Activated naive CD4-positive, alpha-beta T cell treated with anti-CD3 and anti-CD28 coated beads for 36 hours (primary cell): ENCODE measurements at places on chromosomes 5 and 9. TPM values are rescaled to one million over a fixed set of nuclear protein-coding genes. Genes with fewer than 3 reads are reported as not detected.

TEK gene
- total RNA-seq = not detected

CDH6 gene
- not detected for total RNA-seq

SLC27A6 gene
- total RNA-seq = not detected

IFNA21 gene
- not detected for total RNA-seq

P4HA2 gene
- 0.47 TPM for total RNA-seq

PCDHB12 gene
- not detected for total RNA-seq

EFNA5 gene
- not detected for total RNA-seq

PCDHB8 gene
- not detected for total RNA-seq

CNTRL gene
- 63.6 TPM for total RNA-seq

JAKMIP2 gene
- total RNA-seq = 0.17 TPM

PPP2R2B gene
- not detected for total RNA-seq

EIF4EBP3 gene
- total RNA-seq = 27.2 TPM

MORN5 gene
- total RNA-seq = not detected
